Neural progenitor cell (in vitro differentiated cells): ENCODE measurements at places on chromosomes 3 and 15. TPM values are rescaled to one million over a fixed set of nuclear protein-coding genes. Genes with fewer than 3 reads are reported as not detected.

DNA sequence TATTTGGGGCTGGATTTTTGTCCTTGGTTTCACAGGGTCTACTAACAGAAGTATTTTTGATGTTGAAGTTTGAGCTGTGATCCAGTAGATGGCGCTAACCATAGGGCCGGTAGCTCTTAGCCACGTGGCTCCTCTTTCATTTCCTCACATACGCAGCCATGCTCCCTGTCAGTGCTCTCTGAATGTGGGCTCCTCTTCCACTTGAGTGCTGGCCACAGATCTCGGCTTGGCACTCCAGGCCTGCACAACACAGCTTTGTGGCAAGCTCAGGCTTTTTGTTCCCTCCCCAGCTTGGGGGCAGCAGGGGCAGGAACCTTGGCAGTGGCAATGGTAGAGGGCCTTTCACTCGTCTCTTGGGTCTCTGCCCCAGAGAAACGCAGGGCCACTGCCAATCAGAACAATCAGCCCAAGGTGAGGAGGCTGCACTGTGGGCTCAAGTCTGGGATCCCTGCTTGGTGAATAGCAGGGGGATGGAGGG lies 18.6 kb upstream of the DNAAF4 start:
- H3K27me3 ChIP-seq = no peaks in the 10 kb centered on the region
- H3K4me1 ChIP-seq = no peaks in the 10 kb centered on the region
- H3K36me3 ChIP-seq = no peaks in the 10 kb centered on the region

DNA sequence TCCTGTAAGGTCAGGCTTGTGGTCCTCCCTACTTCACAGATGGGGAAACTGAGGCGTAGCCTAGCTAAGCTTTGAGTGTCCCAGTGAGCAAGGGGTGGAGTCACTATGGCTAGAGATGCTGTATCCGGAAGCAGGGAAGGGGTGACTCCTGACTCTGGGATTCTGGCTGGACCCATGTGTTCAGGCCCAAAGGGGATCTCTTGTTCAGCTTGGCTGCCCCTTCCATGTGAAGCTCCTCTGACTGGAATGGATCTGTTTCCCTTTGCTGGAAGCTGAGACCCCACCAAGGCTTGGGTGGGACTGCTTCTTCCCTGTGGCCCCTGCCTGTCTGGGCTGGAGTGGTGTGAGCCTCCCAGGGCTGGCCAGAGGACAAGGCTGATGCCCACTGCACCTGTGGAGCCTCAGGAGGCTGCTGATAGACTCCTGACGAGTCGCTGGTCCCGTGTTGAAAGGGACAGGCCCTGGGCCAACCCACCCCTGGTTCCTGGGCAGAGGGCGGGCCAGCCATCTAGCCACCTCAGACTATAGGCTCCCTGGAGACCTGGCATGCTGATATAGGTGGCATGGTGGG lies 1.0 kb downstream of the MAPKAPK3 start:
- H3K27me3 ChIP-seq = peaks cover 20% of the 10 kb centered on the region
- peaks cover 15% of the 10 kb centered on the region for H3K4me1 ChIP-seq
- H3K27ac ChIP-seq = no peak overlapping the region
- no peaks in the 10 kb centered on the region for H3K36me3 ChIP-seq
- peak overlapping the region; percentile 66 for H3K4me3 ChIP-seq

Gene ZNF774
- total RNA-seq = 1.9 and 8.3 TPM in 2 replicates

DNA sequence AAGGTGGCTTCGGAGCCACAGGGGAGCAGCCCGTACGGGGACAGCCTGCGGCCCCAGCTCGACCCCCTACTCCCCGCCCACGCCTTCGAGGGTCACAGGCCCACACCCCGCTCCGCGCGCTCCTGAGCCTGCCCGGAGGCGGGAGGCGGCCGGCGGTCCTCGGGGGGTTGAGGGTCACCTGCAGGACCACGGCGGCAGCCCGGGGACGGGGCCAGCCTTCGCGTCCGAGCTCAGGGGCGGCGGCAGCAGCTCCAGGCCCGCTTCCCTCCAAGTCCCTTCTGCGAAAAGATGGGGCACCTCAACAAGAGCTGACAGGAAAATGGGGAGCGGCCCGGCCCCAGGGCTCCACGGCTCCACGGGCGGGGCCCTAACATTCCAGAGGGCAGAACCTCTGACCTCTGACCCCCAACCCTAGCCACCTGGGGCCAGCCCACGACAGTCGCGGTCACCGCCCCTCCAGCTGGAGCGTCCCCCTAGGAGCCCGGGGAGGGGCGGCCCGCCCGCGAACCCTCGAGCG lies 428 bp downstream of the LYSMD4 start:
- peak overlapping the region; percentile 73 for H3K4me3 ChIP-seq
- DNase-seq = peak; percentile 63
- H3K27ac ChIP-seq = no peak overlapping the region
- H3K36me3 ChIP-seq = no peaks in the 10 kb centered on the region
- H3K27me3 ChIP-seq = peaks cover 14% of the 10 kb centered on the region

DNA sequence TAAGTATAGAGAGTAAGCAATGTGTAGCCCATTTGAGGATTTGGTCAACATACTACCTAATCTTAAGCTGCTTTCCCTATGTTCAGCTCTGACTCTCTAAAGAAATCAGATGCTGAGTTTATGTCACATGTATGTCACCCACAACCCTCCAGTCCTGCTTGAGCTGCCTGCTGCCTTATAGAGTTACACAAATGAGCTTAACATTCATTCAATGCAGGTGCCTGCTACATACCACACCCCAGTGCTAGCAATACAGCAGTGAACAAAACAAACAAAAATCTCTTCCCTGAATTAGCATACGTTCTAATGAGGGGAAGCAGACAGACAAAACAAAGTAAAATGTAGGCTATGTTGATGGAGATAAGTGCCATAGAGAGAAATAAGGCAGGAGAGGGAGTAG lies 93.0 kb downstream of the HHLA2 start:
- H3K4me3 ChIP-seq = no peak overlapping the region
- no peak for DNase-seq
- H3K36me3 ChIP-seq = no peaks in the 10 kb centered on the region

DNA sequence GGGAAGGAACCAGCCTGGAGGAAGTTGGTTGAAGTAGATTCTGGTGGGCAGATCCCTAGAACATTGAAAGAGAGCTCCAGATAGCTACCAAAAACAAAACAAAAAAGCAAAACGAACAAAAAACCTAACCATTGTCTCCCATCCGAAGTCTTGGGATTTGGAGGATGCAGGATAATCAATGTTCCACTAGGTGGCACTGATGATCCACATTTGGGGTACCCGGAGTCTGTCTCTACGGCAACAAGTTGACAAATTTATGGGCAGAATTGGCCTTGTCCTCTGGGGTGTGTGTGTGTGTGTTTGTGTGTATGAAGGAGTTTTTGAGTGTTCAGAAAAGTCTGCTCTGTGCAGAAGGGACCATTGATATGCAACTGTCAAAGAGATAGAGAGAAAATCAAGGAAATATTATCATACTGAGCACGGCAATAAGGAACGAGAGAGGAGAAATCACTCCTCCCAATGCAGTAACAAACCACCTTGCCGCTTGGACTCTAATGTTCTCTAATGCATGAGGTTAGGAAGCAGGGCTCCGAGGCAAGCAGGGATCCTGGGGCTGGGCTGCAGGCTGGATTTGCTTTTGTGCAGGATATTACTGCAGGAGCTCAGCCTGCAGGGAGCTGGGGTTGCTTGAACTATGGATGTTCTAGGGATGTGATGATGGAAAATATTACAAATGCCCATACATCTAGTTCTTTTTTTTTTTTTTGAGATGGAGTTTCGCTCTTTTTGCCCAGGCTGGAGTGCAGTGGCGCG lies 59.8 kb upstream of the KLHL25 start:
- DNase-seq = peak; percentile 76
- no peak overlapping the region for H3K4me3 ChIP-seq
- H3K36me3 ChIP-seq = no peaks in the 10 kb centered on the region
- peaks cover 7% of the 10 kb centered on the region for H3K27me3 ChIP-seq
- peaks cover 3% of the 10 kb centered on the region for H3K4me1 ChIP-seq

GRCh38 chr3:156140001-156140595 lies 19.7 kb downstream of the KCNAB1 start:
- no peaks in the 10 kb centered on the region for H3K27me3 ChIP-seq
- no peaks in the 10 kb centered on the region for H3K36me3 ChIP-seq
- no peak overlapping the region for H3K27ac ChIP-seq
- no peak for DNase-seq

DNA sequence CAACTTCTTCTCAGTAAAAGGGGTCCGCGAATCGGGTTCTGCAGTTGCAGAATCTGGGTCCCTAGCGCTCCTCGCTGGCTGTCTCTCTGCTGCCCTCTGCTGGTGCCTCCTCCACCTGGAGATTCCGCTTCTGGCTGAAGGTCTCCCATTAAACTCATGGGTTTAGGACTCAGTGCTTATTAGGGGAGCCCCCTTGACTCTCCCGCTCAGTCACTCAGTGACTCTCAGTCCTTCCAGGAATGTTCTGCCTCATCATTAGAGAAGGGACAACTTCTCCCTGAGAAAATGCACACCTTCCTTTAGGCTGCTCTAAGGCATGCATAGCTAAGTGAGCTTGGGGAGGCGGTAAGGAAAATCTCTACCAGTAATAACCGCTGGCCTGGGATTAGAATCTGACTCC lies 7.1 kb downstream of the CPN2 start:
- peak; percentile 82 for DNase-seq
- no peak overlapping the region for H3K27ac ChIP-seq
- no peaks in the 10 kb centered on the region for H3K36me3 ChIP-seq
- H3K4me1 ChIP-seq = peaks cover 13% of the 10 kb centered on the region

- H3K36me3 ChIP-seq = no peaks in the 10 kb centered on the region
- no peak overlapping the region for H3K4me3 ChIP-seq
- H3K27me3 ChIP-seq = no peaks in the 10 kb centered on the region
- no peaks in the 10 kb centered on the region for H3K4me1 ChIP-seq
- no peak overlapping the region for H3K27ac ChIP-seq
- no peak for DNase-seq
These were observed 108.1 kb upstream of the THBS1 start for GRCh38 chr15:39472621-39473297.

Gene CTXN2
- total RNA-seq = 0.03 and 0.60 TPM in 2 replicates

Gene PPARG
- total RNA-seq = 0.50 TPM in 1 of 2 replicates, not detected in the other
